ENCODE measurements at places on chromosomes 11 and 22.

DNA sequence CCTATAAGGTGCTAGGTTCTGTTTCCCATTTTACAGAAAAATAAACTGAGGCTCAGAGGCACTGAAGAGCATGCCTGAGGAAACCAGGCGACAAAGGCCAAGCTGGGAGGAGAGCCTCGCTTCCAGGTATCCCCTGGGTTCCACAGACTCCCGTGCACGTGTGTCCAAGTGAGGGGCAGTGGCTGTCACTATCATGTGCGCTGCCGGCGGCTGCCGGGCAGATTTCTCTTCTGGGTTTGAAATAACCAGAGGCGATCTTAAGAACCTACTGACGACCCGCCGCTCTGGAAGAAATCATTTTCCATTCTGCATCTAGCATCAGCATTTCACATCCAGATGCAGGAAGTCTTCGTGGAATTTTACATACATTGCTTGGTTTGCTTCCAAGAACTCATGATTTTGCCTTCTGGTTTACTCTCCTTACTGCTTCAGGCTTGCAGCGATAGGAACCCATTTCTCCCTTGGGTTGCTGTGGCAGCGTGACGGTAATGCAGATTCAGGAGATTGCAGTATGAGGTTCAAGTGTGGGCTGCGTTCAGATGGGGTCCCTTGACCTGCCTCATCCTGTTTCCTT, 28.6 kb downstream of the ARHGAP8 start:
- DNase-seq = no peak

- no peak for DNase-seq
Observed at GRCh38 chr11:24253237-24253760, 243.6 kb upstream of the LUZP2 start.

GRCh38 chr11:128424271-128424711, 163.1 kb downstream of the ETS1 start:
- DNase-seq = peak; percentile 33

DNA sequence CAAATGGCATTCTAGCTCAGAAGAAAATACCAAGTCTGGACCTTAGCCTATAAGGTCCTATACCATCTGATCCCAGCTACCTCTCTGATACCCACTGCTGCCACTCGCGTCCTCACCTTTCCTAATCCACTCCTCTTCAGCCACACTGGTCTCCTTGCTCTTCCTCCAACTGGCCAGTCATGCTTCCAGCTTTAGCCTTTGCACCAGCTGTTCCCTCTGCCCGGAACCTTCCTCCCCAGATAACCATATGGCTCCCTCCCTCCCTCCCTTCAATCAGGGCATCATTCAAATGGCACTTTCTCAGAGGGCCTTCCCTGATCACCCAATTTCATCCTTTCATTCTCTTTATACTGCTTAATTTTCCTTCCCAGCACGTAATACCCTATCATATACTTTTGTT, 67.9 kb downstream of the KCNC1 start:
- DNase-seq = no peak

DNA sequence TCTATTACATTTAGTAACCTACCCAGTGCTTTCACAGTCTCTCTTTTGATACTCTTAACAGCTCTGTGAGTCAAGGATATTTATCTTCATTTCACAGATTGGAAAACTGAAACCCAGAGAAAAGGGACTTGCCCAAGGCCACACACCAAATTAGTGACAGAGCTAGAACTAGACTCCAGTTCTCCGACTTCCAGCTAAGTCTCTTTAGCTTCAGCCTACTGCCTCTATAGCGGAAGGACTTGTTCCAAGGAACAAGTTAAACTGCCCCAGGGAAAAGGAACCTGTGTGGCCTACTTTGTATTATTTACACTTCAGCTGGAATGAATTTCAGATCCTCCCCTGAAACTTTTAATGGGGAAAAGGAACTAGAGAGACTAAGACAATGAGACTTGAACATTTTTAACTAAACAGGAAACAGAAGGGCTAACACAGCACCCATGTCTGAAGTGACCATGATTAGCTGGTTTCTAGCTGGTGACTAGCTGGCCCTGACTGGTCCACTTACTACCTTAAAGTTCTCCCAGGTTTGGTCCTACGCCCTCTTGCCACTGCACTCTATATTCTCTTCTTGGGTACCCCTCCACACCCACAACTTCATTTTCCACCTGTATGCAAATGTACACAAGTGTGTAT, 1.3 kb downstream of the LRRC51 start:
- DNase-seq = no peak

GRCh38 chr11:19871531-19871930, 158.9 kb downstream of the NAV2 start:
- no peak for DNase-seq

GRCh38 chr11:77127235-77127911, 673 bp upstream of the MYO7A start:
- DNase-seq = peak; percentile 41

GRCh38 chr11:17012179-17012578, 2.0 kb downstream of the PLEKHA7 start:
- no peak for DNase-seq

DNA sequence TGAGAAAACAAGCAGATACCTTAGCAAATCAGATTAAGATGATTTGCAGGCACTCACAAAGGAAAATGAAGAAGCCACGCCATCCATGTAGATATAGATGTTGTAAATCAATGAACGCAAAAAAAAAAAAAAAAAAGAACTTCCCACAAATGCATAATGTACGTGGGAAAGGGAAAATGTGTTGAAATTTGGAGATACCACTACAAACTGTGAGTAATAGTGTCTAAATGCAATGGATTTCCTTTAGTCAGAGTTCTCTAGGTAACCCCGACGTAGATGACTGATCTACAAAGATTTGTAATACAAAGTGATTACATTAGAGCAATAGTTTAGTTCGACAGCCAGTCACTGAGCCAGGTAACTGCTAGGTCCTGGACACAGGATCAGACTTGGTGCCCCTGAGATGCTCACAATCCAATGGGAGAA, 783 bp upstream of the ANKRD54 start:
- DNase-seq = no peak

GRCh38 chr11:95760941-95761340, 28.6 kb downstream of the FAM76B start:
- no peak for DNase-seq

DNA sequence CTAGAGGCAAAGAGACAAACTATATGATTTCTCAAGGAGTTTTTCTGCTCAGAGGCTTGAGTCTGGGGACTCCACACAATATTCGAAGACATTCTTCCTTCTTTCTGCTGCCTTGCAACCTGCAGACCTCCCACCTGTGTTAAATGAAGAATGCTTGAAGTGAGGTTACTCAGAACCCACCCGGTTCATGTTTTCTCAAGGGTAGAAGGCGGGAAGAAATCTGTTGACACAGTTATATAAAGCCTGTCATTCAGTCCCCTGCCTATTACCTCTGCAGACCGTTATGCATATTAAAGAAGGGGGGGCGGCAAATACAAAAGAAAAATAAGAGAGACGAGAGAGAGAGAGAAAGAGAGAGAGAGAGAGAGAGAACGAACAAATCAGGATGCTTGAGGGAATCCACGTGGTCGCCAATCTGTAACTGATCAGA, 2.2 kb upstream of the KMT2A start:
- DNase-seq = no peak

DNA sequence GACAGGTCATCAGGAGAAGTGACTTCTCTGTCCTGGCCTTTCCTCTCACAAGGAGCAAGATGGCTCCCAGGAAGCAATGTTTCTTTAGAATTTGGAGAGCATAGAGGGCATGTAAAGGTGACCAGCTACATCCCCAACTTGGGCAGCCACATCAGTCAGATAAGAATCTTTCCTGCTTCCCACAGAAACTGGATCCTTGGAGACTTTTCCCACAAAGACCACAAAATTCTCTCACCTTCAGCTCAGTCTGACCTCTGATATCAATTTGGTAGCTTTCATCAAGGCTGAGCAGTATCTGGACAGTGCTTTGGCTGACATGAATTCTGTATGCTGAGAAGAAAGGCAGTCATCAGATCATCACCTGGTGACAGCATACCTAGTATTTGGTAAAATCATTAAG, 23.3 kb upstream of the LRRC32 start:
- no peak for DNase-seq

Data from globus pallidus (tissue), 1 donor.